ENCODE measurements at places on chromosomes 11 and 22.

GRCh38 chr22:45709060-45709739 lies 37.6 kb downstream of the ATXN10 start:
- no peak for DNase-seq

DNA sequence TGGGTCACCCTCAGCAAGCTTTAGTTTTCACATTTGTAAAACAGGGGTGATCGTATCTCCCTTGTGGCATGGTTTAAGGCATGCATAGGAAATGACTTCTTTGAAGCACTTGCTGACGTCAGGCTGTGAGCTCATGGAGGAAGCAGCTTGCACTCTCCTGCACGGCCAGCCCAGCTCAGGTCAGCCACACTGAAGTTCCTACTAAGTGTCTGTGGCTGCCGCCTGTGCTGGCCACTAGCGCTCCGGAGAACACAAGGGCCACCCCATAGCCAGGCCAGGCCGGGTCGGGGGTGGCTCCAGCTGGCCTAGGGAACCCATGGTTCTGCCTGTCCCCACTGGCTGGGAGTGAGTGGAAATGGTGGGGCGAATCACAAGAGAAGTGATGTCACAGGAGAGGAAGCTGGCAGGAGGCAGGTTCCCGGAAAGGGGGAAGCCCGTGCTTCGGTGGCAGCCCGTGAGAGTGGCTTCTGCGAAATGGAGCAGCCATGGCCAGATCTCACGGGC lies 28.2 kb downstream of the KCTD17 start:
- DNase-seq: peak; percentile 53

DNA sequence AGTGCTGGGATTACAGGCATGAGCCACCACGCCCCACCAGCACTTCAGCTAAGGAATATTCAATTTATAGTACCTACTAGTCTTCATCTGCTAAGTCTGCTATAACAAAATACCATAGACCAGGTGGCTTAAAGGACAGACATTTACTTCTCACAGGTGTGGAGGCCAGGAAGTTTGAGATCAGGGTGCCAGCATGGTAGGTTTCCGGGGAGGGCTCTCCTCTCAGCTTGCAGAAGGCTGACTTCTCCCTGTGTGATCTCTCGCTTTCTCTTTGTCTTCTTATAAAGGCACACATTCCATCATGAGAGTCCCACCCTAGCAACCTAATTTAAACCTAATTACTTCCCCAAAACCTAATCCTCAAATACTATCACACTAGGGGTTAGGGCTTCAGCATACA lies 433.0 kb downstream of the INSC start:
- no peak for DNase-seq

DNA sequence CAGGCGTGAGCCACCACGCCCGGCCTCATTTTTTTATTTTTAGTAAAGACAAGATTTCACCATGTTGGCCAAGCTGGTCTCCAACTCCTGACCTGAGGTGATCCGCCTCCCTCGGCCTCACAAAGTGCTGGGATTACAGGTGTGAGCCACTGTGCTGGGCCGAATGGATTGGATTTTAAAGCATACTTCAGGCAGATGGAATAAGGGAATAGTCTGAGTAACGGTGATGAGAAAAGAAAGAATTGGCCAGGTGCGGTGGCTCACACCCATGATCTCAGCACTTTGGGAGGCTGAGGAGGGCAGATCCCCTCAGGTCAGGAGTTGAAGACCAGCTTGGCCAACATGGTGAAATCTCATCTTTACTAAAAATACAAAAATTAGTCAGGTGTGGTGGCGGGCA lies 2.1 kb upstream of the CBL start:
- DNase-seq: no peak

DNA sequence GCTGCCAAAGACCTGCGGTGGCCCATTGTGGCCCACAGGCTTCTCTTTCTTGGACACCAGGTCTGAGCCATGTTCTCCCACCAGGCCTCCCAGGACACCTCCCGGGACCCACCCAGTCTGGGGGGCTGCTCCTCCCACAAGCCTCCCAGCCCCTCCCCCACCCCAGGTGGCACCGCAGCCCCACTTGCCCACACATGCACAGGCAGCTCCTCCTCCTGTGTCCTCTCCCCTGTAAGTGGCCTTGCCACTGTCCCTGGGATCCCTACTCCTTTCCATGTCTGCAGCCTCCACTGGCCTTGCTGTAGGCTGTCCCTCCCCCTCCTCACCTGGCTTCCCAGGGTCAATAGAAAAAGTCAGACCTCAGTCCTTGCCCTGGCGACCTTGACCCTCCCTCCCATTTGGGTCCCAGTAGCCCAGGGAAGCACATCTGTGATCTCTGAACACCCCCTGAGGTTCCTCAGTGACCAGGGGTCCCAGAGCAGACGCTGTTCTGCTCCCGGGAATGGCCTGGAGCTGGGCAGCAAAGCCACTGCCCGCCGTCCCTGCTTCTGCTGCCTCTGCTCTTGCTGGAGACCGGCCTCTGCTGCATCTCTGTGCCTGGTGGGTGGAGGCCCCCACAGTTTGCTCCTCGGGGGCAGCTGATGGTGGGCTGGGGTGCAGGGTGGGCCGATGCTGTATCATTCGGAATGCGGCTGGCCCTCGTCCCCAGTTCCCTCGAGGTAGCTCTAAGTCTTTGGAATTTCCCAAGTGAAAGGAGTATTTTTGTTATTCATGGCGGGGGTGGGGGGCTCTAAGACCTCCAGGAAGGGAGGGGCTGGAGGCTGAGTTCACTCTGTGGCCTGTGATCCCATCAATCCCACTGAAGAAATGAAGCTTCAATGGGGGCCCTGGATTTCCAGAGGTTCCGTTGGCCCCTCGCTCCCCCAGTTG lies 43.6 kb downstream of the ARHGAP8 start:
- DNase-seq: no peak

DNA sequence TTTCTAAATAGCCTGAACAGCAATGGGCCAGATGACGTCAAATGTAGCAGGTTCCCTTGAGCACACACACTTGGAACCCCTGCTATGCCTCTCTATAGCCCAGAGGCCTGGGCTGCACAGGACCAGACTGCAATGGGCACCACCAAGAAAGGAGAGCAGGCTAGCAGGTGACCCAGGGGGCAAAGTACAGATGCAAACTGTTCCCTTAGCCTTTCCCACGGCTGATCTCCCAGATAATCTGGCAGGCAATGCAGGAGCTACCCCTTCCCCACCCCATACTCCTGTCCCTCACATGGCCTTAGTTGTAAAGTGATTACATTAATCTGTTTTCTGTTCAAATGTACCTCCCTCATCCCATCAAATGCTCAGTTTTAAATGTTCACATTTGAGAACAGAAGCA lies 41.3 kb downstream of the SMCO4 start:
- no peak for DNase-seq

DNA sequence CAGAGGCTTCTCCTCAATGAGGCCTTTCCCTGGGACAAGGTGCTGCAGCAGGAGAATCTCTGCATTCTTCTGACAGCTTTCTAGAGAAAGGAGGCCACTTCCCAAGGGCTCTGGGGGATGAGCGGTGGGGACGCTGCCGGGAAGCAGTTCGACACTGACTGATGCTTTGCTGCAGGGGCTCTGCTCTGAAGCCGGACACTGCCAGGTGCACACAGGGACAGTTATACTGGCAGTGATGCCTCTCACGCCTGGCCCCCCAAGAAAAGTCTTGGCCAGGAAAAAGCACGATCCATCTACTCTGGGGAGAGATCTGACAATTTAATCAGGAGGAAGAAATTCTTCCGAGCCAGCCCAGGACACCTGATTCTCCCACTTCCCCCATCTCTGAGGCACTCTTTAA lies 456.9 kb downstream of the OPCML start:
- no peak for DNase-seq

GRCh38 chr11:9251311-9251710 lies 13.8 kb downstream of the DENND5A start:
- no peak for DNase-seq

- no peak for DNase-seq
Observed at GRCh38 chr22:39643311-39644083, 72.9 kb downstream of the CACNA1I start.

DNA sequence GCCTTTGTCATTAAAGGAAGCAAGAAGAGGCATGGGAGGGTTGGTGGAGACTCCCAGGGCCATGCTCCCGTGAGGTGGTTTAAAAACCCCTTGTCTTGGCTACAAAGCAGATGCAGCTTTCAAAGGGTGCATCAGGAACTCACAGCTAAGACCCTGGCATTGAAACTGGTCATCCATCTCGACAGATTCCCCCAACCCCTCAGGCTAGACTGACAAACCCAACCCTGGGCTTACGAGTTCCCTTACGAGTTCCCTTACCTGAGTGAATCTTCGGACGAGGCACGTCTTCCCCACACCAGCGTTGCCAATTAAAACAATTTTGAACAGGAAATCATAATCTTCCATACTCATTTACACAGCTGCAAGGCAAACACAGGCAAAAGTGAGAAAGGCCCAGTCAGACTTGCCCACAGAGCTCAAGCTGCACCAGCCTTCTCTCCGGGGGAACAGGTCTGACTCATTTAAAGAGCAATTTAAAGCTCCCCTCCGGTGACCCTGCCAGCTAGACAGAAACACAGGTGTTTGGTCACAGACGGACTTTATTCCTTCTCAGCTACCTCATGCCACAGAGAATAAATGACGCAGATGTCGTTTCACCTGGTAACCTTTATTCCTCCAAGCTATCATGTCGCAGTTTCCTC lies 74.6 kb downstream of the RAB30 start:
- DNase-seq: no peak

GRCh38 chr11:78952175-78952574 lies 377.5 kb upstream of the NARS2 start:
- DNase-seq: no peak

DNA sequence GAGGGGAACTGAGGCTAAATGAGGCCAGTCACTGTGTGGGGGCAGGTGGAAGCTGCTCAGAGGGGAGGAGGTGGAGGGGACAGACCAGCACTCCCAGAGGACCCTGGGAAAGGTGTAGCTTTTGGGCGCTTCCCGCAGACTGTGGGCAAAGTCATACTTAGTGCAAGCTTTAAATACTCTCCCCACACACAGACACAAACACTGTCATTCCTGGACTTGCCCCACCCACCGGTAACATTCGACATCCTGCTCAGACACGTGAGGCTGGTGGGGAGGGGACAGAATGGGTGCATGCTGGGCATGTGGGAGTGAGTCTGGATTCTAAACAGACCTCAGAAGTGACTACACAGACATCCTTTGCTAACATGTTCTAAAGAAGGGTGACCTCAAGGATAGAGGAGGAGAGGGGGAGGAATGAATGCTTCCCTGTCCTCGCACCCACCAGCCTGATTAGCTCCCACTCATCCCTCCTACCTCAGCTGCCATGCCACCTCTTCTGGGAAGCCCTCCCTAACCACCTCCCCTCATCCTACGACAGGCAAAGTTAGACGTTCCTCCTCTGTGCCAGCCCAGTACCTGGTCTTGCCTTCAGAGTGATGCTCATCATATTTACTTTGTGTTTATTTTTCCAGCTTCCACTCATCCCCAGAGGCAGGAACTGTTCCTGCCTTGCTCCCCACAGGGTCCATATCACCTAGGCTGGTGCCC lies 22.2 kb downstream of the TSKU start:
- DNase-seq: no peak

DNA sequence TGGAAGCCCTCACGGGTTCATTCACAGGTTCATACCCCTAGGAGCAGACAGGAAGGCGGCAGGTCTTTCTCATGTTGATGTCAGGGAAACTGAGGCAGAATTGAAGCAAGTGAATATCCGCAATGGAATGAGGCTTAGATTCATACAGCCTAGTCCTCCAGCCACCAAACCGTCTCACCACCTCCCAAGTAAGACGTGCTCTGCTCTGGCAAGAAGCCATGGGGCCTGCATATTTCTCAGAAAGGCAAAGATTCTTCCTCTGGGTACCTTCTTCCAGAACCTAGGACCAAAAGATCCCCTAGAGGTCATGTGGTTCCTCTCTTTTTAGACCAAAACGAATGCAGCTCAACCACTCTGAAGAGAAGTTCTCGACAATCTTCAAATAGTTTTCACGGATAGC lies 1.7 kb downstream of the AP1B1 start:
- DNase-seq: no peak

DNA sequence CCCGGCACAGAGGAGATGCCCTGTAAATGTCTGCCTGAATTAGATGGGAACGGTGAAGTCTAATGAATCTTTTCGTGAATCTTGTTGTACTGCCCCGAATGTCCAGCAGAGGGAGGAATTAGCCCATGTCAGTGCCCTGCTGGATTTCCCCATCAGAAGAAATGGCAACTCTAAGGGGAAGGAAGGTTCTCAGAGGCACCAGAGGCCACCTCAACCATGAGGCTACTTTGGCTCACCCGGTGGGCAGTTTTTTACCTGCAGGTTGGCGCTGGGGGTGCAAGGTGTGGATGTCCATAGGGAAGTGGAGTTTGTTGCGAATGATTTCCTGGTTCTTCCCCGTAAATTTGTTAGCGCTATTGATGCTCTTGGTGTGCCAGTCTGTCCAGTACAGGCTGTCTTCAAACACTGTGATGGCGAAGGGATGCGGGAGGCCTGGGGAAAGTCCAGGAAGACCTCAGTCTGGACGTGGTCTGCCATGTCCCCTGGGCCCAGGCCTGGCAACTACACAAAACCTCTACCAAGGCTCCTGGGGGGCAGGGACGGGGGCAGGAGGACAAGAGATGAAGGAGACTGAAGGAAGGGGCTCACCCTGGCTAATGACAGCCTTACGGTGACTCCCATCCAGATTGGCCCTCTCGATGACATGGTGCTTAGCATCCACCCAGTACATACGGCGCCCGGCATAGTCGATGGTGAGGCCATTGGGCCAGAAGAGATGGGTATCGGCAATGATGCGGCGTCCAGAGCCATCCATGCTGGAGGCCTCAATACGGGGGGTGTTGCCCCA lies 28.5 kb downstream of the LRP4 start:
- DNase-seq: peak; percentile 61

DNA sequence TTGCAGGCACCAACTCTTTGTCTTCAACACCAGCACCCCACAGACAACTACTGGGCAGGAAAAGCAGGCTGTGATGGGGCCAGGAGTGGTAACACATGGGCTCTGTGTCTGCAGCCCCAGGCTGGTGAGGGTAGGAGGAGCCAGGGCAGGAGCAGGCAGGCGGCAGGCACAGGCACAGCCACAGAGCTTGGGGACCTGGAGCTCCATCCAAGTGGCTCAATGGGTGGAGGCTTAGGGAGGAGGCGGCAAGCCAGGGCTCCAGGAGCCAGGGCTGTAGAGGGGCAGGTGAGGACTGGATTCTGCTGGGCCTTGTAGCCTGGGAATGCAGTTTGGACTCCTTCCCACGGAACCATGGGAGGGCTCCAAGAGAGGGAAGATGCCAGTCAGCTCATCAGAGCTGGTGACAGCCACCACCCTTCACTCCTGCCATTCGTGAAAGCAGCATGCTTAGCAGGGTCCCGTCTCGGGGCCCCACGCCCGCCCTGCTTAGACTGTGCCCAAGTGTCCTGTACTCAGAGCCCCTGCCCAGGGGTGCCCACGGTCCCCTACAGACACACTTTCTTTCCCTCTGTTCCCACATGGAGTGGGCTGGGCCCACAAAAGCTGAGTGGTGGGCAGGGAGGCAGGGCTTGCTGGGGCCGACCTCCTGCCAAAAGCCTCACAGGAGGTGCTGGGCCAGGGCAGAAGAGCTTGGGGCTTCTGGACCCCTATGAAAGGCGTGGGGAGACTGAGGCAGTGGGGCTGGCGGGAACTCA lies 12.4 kb downstream of the TTC38 start:
- DNase-seq: no peak

Data from stimulated activated CD8-positive, alpha-beta memory T cell treated with anti-CD3 and anti-CD28 coated beads, Interleukin-4, amount 100 ng/mL, for 1 hour (primary cell).